Retinal pigment epithelial cell (primary cell): ENCODE measurements at places on chromosomes 7 and 10.
A peak's percentile ranks its signal among the peaks of the same experiment; 100 is the strongest.

DNA sequence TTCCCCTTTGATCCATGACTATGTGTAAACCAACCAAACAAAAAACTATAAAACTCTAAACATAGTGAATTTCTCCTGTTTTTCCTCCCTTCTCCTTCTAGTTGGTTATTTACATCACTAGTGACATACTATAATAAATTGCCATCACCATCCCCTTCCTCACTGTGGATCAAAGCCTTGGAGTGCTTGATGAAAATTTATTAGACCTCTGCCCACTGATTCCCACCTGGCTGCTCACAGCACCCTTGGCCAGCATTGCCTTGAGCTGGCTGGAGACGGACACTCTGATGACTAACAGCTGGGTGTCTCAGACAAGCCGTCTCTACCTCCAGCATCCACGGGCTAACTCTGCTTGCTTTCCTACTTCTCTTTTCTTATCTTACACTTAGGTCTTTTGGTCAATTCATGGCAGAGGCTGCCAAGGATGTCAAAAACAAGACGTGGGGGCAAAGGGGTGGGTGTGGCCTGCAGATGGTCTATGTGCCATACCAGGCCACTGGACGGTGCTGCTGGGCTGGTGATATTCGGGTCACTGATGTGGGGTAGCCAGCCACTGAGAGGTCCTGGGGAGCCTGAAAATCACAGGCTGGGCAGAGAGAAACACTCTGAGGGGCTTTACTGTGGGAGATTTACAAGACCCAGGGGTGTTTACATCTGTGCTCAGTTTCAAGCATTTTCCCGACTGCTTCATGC, 207.8 kb downstream of the TAX1BP1 start:
- no peak for DNase-seq

DNA sequence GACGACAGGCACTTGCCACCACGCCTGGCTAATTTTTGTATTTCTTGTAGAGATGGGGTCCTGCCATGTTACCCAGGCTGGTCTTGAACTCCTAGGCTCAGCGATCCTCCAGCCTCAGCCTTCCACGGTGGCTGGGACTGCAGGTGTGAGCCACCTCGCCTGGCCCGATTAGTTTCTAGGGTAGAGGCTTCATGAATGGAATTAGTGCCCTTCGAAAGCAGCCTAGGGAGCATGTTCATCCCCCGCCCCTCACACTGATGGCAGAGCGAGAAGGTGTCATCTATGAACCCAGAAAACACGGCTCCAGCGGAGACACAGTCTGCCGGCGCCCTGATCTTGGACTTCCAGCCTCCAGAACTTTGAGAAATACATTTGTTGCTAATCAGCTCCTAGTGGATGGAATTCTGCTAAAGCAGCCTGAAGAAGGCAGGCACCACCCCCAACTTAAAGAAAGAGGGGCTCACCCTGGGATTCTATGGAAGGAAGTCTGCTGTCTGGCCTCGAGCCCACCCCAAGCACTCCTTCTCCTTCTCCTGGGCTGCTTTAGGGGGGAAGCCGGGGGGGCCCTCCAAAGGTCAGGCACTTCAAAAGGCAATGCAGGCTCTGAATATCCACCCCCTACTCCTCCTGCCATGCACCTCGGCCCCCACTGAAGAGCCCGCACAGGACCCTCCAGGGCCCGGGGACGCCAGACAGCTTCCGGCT, 10.1 kb downstream of the PDGFA start:
- no peak for DNase-seq

GRCh38 chr10:112287844-112288243, 4.6 kb downstream of the TECTB start:
- no peak for DNase-seq

DNA sequence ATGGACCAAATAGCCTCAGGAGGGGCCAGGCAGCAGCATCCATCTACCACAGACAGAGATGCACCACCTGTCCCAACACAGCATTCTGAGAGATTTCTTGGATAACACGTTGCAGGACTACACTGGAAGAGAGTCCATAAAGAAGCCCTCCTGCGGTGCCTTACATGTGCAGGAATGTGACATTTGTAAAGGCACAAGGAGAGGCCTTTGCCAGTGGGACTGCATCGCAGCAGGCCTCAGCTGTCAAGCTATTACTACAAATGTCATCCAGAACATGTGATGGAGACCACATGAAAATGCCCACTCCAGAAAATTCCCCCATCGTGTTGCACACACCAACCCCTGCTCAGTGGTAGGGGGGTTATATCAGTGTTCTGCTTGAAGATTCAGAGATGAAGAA, 77.4 kb downstream of the ATXN7L1 start:
- no peak for DNase-seq

DNA sequence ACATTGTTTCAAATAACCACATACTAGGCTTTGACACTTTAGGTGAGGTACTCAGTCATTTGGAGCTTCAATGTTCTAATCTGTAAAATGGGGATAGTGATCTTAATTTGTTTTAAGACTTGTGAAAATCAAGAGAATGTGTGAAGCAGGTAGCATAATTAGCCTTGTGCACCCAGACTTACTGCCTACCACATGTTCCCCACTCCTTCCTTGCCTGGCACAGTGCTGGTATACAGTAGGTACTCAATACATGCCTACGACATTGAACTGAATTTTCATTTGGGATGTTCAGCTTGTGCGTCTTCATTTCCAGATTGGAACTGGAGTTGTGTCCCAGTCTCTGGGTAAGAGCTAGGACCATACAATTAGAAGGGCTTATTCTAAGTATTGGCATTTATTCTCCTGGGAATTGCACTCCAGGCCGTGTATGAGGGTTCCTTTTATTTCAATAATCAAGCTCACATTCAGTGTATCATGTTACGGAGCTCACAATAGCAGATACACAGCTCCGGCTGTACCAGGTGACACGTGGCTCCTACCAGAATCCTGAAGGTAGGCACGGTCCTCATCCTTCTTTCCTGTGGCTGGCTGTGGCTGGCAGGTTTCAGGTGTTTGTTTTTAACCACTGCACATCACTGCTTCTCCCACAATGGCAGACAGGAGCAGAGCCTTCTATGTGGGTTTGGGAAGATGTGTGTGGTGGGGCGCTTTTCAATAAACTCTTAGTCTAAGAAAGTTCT, 109.4 kb upstream of the PDCD4 start:
- no peak for DNase-seq

DNA sequence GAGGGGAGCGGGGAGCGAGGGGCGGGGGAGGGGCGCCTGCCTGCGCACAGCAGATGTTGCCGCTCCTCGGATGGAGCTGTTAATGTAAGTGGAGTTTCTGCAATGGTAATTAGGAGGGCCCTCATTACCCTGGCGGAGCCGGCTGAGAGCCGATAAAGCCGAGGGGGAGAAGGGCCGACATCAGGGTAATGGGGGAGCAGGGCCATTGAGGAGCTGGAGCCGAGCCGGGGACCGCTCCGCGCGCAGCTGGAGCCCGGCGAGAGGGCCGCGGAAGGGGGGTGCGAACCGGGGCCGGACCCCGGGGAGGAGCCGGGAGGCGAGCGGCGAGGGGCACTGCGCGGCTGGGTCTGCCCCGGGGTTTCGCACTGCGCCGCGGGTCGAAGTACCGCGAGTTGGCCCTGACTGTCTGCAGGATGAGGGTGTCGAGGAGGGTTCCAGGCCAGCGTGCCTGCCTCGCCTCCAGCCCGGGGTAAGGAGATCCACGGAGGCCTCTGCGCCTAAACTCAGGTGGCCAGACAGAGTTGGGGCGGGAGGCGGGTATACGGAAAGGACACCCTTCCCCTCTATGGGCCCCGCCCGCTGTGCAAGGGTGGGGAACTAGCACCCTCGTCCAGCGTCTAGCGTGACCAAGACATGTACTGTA, 55.0 kb upstream of the LBX1 start:
- DNase-seq: no peak

GRCh38 chr10:95542330-95542729, 18.8 kb downstream of the SORBS1 start:
- no peak for DNase-seq

DNA sequence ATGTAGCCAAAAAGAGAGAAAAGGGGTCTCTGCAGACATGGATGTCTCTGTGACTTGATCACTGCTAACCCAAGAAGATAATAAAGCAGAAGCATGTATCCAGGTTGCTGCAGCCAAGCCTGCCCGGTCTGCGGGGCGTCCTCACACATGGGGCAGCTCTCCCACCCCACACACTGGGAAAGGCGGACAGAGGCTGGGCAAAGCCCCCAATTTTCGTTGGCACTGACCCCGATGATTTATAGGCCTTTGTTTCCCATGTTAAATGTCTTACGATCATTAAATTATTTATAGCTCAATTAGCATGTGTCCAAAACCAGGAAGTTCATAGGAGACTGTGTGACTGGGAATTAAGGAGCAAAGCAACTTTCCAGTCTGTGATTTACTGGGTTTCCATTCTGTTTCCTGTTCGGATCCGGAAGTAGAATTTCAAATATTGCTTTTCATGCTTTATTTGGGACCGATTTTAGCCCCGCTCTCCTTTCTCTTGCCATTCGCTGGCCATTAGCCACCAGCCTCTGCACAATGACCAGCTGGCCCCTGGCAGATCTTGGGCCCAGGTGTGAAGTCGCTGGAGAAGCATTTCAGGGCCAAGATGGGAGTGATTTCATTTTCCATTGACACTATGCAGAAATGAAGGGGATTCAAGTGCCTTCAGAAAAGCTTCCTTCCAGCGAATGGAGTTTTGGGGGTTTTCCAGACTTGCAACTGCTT, 91.6 kb downstream of the EGFR start:
- DNase-seq: no peak

- DNase-seq: no peak
These were observed 17.9 kb downstream of the RSBN1L start for GRCh38 chr7:77714195-77714594.

GRCh38 chr10:70762441-70763175, 22.6 kb downstream of the TBATA start:
- DNase-seq: no peak

GRCh38 chr10:50993771-50994251, 80.5 kb upstream of the PRKG1 start:
- DNase-seq: no peak

DNA sequence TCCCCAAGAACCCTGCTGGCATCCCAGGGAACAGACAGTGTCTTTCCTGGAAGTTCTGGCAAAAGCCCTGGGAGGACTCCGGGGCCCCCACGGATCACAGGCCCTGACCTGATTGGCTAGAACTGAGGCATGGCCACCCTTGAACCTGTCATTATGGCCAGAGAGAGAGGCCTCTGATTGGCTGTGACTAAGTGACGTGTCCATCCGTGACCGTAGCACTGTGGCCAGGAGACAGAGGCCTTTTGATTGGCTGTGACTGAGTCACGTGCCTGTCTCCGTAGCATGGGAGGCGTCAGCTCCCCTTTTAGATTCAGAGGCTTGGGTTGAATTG, 163.8 kb downstream of the RGS10 start:
- no peak for DNase-seq

DNA sequence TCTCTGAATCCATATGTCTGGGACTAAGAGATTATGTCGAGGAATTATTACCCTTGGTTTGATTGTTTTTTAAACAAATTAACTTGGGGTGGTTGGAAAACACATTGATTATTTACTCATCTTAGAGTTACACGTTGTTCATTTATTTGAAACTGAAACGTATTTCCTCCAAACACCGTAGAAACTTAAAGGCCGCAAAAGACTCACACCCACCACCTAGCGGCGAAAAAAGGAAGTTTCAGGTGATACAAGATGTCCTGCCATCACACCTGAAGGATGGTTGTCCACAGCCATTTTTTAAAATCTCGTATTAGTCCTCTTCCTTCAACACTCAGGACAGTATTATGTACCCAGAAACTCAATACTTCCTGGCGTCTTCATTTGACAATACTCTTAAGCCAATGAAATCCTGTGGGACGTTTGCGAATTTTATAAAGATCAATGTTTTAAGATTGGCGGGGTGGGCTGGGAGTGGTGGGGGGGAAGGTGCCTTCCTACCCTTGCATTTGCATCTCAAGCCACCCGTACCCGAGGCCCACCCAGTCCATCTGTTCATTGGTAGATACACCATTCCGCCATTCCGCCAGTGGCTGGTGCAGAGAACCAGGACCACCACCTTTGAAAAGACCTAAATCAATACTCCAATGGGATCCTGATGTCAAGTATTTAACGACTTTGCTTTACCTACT, 1.4 kb upstream of the LCOR start:
- DNase-seq: no peak

DNA sequence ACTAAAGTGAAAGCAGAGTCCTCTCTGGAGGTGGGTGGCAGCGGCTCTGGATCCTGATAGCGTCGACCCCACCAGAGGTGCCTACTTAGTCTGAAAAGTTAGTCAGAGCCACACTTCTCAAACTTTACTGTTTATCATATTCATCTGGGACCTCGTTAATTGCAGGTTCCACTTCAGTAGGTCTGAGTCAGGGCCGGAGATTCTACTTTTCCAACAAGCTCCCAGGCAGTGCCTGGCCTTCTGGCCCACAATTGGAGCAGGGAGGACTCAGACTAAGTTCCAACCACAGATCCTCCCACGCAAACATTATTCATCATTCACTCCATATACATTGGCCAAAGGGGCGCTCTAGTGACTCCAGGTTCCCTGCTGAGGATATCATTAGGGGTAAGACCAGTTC, 78.1 kb downstream of the VSTM4 start:
- DNase-seq: peak; percentile 0

- no peak for DNase-seq
These were observed 28.0 kb downstream of the VPS41 start for GRCh38 chr7:38881015-38881414.

DNA sequence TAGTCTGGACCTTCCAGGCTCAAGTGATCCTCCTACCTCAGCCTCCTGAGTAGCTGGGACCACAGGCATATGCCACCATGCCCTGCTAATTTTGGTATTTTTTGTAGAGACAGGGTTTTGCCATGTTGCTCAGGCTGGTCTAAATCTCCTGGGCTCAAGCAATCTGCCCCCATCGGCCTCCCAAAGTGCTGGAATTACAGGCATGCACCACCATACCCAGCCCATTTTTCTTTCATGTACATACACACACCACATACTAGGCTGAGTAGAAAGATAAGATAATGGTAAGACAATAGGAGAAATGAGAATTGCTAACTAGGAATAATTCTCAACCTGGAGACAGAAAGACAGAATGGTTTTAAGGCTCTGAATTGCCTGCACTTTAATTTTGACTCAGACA, 83.8 kb downstream of the CPEB3 start:
- no peak for DNase-seq

- no peak for DNase-seq
These were observed 152.0 kb upstream of the NRBF2 start for GRCh38 chr10:62981096-62981495.

DNA sequence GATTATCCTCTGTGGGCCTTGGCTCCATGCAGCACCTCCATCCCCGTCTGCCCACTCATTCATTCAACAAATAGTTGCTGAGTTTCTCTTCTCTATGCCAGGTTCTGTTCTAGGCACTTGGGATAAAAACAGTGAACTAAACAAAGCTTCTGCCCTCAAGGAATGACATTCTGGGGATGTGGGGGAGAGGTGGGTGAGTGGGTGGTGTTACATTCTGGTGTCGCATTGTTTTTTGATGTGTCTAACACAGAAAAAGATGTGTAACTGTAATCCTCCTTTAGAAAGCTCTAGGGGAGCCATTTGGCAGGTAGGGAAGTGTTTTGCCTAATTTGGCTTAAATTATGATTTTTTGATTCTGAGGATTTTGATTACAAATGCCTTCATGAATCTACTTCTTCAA, 21.4 kb downstream of the AUTS2 start:
- DNase-seq: no peak

- DNase-seq: no peak
These were observed 10.4 kb upstream of the SMC3 start for GRCh38 chr10:110556969-110557601.

- no peak for DNase-seq
These were observed 628 bp downstream of the PARP12 start for GRCh38 chr7:140062118-140062527.

- DNase-seq: no peak
These were observed 127.2 kb downstream of the TEX36 start for GRCh38 chr10:125555743-125556142.

- peak; percentile 31 for DNase-seq
These were observed 54.9 kb downstream of the CLIP2 start for GRCh38 chr7:74344132-74344496.
